ENCODE measurements at places on chromosomes 2 and 18.

GRCh38 chr2:31249009-31249690, 15.2 kb downstream of the EHD3 start:
- DNase-seq: no peak

GRCh38 chr18:79964330-79965118, at the start of gene HSBP1L1:
TSS of gene HSBP1L1 (plus strand) at chr18:79964643. CDS start at chr18:79964736, 93 bp downstream.
- peak; percentile 83 for DNase-seq

- no peak for DNase-seq
Measured at GRCh38 chr2:46569766-46570165, 90.4 kb downstream of the TMEM247 start.

DNA sequence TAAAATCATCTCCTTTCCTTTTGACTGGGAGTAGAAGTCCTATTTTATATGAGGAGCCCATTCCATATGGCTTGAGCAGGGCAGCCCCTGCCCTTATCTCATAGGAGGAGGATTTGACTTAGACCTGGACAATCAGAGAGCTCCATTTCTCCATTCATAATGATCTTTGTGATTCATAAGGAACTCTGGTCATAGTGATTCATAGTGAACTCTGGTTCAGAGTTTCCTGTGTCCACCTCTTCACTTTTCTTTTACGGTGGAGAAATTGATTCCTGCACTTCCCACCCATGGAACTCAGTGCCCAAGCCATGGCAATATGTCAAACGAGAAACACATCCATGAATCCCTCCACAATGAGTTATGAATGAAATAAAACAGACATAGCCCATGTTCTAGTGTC, 12.8 kb upstream of the MYO3B start:
- no peak for DNase-seq

- no peak for DNase-seq
Measured at GRCh38 chr2:119311831-119312230, 54.8 kb downstream of the C2orf76 start.

DNA sequence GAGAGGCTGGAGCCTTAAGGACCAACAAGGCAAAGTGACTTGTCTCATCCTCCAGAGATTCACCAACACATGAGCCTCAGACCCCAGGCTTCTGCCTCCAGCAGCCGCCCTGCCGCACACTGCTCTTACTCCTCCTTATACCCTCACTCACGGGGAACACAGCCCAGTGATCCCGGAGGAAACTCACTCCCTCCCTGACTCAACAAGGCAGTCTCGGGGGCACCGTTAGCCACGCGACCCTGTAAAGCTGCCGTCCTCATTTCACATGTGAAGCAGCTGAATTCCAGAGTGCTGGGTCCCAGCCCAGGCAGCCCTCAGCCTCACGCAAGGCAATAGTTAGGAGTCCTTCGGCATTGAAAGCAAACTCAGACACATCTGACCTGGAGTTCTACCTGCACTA, 129.7 kb downstream of the TPO start:
- no peak for DNase-seq

GRCh38 chr2:219434718-219435525, at the start of gene SPEG:
TSS of gene SPEG (plus strand) at chr2:219434843. CDS start at chr2:219434978, 135 bp downstream.
- DNase-seq: peak; percentile 64

DNA sequence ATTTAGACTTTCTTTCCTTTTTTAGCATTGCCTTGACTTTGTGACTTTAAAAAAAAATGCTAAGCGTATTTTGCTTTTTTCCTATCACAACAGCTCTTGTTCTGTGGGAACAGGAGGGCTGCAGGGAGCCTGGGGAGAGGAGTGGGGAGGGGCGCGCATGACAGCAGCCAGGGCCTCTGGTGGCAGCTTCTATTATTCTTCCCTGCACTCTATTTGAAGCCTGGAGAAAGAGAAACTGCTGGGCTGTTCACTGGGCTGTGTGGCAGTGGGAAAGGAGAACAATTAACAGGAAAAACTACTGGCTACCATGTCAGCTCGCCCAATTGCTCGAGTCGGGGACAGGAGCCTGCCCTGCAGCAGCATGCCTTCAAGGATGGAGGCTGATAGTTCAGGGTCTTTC, 119.0 kb upstream of the ZBTB14 start:
- peak; percentile 60 for DNase-seq

DNA sequence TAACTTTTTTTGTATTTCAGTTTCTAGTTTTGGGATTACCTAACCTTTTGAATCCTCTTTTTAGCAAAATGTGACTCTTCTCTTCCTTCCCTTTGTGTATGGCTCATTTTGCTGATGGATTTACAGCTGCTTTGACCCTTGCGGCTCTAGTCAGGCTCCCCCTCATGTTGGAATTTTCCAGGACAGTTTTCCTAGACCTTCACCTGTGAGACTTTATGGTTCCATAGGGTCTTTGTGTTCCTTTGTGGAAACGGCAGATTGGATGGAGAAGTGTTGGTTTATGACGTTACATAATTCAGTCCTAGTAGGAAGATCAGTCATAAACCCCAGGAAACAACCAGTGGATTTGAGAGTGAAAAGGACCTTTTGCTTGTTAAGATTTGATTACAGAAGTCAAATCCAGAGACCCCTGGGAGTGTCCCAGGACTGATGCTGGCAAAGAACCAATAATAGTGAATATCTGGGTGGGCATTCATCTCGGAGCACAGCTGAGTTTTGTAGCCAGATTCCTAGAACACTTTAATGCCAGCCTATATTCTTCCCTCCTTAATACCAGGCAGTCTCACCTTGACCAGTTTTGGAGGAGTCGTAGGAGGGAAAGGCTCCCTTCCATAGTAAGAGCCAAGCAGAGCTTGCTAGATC, 42.7 kb downstream of the SOCS6 start:
- no peak for DNase-seq

DNA sequence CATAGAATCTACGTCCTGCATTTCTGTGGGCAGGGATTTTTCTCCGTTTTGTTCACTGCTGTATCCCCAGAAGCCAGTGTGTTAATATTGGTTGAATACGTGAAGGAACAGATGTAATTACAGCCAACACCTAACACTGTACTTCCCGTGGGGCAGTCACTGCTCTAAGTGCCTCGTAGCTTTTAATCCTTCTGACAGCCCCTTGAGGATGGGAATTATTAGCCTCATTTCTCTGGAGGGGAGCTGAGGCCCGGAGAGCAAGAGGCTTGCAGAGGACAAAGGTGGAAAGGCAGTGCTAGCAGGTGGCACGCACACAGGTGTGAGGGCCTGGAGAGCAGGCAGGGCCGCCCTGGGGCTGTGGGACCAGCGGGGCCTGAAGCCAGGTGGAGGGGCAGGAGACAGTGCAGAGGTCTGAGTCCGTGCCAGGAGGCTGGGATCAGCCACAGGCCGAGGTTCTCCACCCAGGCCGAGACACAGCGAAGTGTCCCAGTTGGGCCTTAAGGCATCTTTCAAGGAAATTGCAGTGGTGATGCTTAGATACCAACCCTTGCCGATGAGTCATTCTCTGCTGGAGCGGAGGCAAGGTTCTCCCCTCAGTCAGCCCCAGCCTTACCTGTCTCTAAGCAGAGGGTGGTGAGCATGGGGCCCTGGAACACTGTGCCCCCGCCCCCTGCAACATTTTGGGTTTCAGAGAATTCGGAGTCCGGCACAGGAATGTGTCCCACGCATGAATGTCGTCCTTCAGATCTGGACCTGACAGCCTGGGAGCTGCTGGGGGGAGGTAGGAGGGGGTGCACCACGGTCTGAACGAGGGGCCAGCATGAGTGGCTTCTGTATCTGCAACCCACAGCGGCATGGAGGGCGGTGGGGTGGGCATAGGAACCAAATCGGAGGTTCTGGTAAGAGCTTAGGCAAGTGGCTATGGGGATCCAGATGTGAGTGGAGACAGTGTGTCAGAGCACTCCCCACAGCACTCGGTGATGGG, 122.6 kb downstream of the GBX2 start:
- DNase-seq: no peak
